CD4-positive, alpha-beta memory T cell (primary cell): ENCODE measurements at places on chromosomes 5 and 9. TPM values are rescaled to one million over a fixed set of nuclear protein-coding genes. Genes with fewer than 3 reads are reported as not detected.

GRCh38 chr9:124271660-124272059, 13.9 kb downstream of the NEK6 start:
- no peak for DNase-seq

The CA9 gene
- not detected for total RNA-seq

- DNase-seq = no peak
Observed at GRCh38 chr9:34331196-34331595, 1.8 kb downstream of the NUDT2 start.

DNA sequence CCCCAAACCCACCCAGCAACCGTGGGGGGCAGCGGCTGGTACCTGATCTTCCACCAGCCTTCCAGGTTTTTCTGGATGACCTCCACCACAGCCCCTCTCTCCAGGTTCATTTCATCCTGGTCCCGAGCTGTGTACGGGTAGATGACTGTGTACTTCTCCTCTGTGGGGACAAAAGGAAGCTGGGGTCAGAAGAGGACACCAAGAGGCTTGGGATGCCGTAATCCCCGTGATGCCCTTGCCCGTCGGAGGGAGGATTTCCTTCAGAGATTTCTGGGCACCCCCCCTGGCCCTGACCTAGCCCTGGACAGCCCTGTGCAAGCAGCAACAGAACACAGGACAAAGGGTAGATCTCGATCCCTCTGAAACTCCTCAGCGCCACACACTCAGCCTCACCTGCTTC, 70.3 kb upstream of the UBTD2 start:
- DNase-seq = no peak

The MVB12B gene
- total RNA-seq = 6.0 TPM

- no peak for DNase-seq
Observed at GRCh38 chr5:123537845-123538244, 25.9 kb downstream of the CSNK1G3 start.

DNA sequence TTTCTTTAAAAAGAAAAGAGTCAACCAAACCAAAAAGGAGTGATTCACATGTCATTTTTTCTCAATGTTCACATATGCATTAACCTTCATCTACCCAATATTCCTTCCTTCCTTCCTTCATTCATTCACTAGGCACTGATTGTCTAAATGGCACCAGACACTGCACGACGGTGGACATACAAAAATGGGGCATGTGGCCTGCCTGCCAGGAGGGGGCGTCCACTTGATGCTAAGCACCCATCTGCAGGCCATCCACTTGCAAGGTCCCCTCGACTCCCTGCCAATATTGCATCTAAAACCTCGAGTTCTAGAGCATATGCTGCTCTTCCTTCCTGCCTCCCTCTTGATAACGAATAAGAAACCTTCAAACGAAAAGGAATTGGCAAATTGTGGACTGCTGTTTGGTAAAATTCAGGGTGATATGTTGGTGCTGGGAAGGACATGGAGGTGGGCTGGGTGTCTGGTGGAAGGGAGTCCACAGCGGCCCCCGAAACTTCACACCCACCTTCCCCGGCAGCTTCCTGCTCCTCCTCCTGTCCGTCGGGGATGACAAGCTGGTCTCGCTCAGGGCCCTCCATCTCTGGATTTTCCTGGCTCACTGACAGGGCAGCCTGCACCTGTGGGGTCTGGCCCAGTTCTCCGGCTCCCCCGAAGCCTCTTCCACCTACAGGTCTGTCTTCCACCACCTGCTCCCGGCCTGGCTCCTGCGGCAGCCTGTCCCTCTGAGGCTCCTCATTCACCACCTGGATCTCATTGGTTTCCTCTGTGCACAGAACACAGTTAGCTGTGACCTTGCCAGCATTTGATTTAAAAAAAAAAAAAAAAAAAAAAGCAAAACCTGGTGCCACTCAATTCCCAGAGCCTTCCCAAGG, 64.3 kb downstream of the GOLM1 start:
- DNase-seq = no peak

The TNFSF8 gene
- 43.2 TPM for total RNA-seq

The CCDC192 gene
- total RNA-seq = not detected

- DNase-seq = no peak
Observed at GRCh38 chr5:68315679-68316271, 100.2 kb downstream of the PIK3R1 start.

- no peak for DNase-seq
Observed at GRCh38 chr5:142048272-142048671, 35.4 kb upstream of the GNPDA1 start.
